ENCODE measurements at places on chromosomes 7 and 10. TPM values are rescaled to one million over a fixed set of nuclear protein-coding genes. Genes with fewer than 3 reads are reported as not detected.
A peak's percentile ranks its signal among the peaks of the same experiment; 100 is the strongest.

GRCh38 chr10:124446830-124447750 is 2.7 kb downstream of the NKX1-2 start:
- DNase-seq, result no peak

- no peak for DNase-seq
Observed at GRCh38 chr7:116367171-116367813, 132.2 kb upstream of the CAV2 start.

GRCh38 chr7:139738101-139738489 is 39.7 kb downstream of the HIPK2 start:
- DNase-seq, result no peak

DNA sequence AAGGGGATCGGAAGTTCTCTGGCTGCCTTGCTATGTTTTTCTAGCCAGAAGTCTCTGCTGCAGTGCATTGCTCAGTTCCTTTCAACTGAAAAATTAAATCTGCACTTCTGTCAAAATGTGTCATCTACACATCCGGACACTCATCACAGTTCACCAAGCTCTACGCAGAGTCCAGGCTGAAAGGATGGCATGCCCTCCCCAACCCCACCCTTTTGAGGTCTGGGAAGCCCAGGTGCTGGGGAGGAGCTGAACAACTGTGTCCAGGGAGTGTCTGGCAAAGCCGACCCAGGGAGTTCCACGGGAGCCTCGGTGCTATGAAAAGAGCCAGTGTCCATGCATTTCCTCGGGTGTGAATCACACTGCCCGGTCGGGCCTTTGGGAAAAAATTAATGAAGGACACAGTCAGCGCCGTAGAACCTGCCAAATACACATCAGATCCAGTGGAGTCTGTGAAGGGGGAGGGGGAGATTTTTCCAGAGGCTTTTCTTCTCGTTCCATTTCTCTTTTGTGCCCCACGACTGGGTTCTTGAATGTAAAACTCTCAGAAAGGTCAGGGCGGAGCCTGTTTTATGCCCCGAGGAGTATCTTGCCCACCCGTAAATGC is 757 bp upstream of the PALS2 start:
- DNase-seq, result peak; percentile 52

DNA sequence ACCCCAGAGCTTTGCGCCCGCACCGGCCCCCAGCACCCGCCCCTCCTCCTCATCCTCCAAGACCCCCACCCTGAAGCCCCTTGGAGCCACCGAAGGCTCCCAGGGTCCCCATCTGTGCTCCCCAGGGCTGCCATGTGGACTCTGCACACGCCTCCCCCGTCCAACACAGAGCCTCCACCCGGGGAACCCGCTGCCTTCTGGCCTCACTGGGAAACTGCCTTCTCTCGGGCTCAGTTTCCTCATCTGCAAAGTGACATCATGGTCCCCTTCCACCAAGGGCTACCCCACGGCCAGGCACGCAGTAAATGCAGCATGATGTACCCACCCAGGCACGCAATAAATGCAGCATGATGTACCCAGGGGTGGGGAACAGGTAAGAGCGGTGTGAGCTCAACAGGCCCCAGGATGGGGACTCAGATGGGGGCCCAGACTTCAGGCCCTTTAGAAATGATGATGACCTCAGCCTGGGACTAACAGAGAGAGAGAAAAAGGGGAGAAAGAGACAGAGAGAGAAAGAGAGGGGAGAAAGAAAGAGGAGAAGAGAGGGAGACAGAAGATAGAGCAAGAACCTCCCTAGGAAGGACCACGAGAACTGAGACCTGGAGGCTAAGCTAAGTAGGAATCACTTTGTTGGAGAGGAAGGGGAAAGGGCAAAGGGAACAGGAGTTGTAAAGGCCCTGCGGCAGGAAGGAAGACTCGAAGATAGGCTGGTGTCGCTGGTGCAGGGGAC is 2.5 kb upstream of the MICALL2 start:
- DNase-seq, result no peak

- no peak for DNase-seq
Observed at GRCh38 chr10:28929942-28930341, 252.6 kb downstream of the BAMBI start.

GRCh38 chr10:71216751-71217265 is 4.4 kb downstream of the UNC5B start:
- no peak for DNase-seq

GRCh38 chr7:66627881-66628360 is 760 bp upstream of the KCTD7 start:
- DNase-seq, result peak; percentile 19

GRCh38 chr7:93036807-93037206 is 81.0 kb downstream of the SAMD9 start:
- peak; percentile 81 for DNase-seq

DNA sequence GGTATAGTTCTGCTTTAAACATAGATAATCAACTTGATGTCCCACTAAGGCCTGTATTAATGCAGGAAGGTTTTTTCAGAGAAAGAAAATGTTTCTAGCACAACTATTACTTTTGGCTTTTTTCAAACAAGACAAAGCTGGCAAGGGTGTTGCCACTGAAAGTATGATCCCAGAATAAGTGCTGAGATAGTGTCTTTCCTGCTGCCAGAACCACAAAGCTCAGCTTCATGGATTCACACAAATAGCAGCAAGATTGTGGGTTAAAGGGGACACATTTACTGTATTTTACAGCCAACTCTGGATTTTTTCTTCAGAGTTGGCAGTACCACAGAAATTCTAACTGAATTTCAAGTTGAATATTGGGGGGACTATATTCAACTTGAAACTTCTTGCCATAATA is 4.3 kb downstream of the NCOA4 start:
- no peak for DNase-seq

GRCh38 chr7:22109761-22110160 is 164.1 kb upstream of the CDCA7L start:
- peak; percentile 7 for DNase-seq

DNA sequence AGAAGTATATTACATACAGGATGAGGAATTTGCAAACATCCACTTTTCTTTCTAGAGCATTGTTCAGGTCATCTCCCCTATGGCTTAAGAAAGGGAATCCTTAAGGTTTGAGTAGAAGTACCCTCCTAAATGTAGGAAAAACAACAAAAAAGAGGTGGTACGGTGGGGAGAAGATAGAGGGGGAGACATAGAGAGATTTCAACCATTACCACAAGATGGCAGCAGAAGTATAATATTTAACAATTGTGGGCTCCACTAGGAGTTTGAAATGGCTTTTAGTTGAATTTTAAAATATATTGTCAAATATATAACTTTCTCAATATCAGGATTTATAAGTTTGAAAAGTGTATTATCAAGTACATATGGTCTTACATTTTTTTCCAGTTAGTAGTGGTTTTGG is 72.7 kb upstream of the PRKG1 start:
- no peak for DNase-seq

- no peak for DNase-seq
Observed at GRCh38 chr7:22386206-22386858, 29.4 kb upstream of the RAPGEF5 start.

DNA sequence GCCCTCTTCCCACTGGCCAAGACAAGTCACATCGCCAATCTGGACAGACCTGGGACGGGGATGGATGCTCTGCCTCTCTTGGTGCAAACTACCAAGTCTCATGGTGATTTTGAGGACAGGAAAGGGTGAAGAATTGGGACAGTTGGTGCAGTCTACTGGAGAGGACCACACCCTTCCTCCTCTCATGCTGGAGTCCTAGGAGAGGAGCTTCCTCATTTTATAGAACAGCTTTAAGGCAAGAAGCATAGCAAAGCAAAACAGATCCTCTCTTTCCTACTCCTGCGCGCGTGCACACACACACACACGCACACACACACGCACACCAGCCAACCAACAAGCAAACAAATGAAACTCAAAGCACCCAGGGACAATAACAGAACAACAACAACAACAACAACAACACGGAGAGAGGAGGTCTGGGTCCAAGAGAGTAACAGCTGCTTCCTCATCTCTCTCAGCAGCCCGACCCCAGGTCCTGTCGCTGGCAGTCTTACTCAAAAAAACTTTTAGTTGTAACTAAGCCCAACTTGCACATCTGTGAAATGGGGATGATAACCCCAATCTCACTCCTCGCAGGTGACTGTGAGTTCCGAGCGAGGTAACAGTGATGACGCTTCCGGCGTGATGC is 83.4 kb downstream of the TMEM178B start:
- no peak for DNase-seq

- DNase-seq, result no peak
Observed at GRCh38 chr10:51031950-51032349, 42.3 kb upstream of the PRKG1 start.

The TET1 gene
- 0.01 TPM for polyA plus RNA-seq

The CARD11 gene
- 14.6 TPM for polyA plus RNA-seq

The ZC3HAV1 gene
- polyA plus RNA-seq, result 13.9 TPM

The PARD3 gene
- polyA plus RNA-seq, result 25.6 TPM

The ODAD2 gene
- polyA plus RNA-seq, result 0.14 TPM

The PDE1C gene
- 5.3 TPM for polyA plus RNA-seq

The TMEM60 gene
- polyA plus RNA-seq, result 23.8 TPM

All from foreskin keratinocyte (primary cell).